ENCODE measurements at places on chromosomes 3 and 15. TPM values are rescaled to one million over a fixed set of nuclear protein-coding genes. Genes with fewer than 3 reads are reported as not detected.

Gene LRRIQ4
- total RNA-seq: under 0.01 TPM

Gene SELENOS
- total RNA-seq: 66.2 TPM

Gene PLSCR2
- not detected for total RNA-seq

Gene ECE2
- not detected for total RNA-seq

Gene CACNA2D3
- 0.77 TPM for total RNA-seq

Gene DUOXA2
- total RNA-seq: not detected

Gene SLC12A1
- not detected for total RNA-seq

Gene LRTM1
- total RNA-seq: not detected

Gene BLM
- 1.5 TPM for total RNA-seq

Measured in fibroblast of lung (primary cell).